ENCODE measurements at places on chromosomes 4 and X.

DNA sequence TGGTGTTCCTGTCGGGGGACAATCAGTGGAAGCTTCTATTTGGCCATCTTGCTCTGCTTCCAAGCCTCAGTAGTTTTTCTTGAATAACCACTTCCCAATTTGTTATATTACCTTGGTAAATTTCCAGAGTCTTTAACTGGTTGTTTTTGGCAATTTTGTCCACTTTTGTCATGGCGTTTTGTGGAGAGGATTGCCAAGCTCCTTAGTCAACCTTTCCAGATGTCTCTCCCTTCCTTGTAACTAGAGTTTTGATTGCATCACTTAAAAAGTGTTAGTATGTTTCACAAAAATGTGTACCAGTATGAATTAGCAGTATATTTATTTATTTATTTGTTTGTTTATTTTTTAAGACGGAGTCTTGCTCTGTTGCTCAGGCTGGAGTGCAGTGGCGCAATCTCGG lies 15.8 kb upstream of the UXT start:
- no peak for DNase-seq

DNA sequence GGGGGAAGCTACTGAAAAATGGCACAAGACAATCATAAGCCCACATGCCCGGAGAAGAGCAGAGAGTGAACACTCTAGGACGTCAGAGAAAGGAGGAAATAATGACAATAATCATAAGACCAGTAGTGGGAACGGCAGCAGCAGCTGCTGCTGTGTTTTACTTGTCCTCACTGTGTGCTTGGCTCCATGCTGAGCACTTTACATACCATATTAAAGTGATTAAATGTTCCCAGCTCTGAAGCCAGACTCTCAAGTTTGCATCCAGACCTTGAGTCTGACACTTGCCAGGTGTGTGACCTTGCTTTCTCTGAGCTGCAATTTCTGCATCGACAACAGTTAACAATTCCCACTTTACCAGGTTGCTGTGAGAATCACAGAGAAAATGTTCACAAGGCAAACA lies 255.4 kb downstream of the SPANXN1 start:
- DNase-seq: no peak

DNA sequence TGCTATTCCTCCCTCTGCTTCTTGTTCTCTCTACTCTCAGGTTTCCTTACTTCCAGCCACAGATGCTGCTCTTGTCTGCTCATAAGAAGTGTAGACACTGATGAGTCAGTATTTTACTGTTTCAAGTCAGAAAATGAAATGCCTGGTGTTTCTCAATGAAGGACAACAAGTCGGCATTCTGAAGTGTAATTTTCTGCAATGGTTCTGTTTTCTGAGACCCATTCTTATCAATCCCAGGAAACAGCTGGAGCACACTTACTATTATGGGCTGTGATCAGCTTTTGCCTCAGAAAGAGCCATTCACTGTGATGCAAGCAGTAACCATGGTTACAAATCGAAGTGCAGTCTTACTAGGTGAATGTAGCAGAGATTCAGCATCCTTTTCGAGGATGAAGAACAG lies 42.0 kb downstream of the SLC4A4 start:
- no peak for DNase-seq

DNA sequence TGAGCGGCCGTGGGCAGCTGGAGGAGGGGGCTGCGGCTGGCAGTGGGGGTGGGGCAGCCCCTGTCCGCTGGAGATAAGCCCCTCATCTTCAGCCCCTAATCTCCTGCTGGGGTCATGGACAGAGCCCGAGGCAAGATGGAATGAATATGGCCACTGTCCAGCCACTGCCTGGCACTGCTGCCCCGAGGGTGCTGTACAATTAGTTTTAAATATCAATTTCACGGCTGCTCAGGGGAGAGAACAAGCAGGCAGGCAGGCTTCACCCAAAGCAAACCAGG lies 64.1 kb upstream of the NKX1-1 start:
- DNase-seq: no peak

DNA sequence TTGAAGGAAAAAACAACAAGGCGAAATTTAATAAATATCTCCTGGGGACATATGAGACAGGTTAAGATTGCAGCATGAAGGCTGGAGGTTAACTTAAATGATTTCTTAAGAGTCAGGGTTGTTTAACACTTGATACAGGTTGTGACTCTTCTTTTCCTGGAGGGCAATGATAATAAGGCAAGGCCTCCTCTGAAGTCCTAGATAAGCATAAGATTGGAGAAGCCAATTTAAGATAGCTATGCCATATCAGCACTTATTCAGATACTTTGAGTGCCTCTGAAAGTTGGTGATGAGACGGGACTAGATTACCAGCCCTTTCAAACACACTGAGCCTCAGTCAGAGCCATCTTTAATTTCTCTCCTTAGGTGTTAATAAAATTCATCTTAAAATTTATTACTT lies 350.8 kb downstream of the FBXO8 start:
- no peak for DNase-seq

DNA sequence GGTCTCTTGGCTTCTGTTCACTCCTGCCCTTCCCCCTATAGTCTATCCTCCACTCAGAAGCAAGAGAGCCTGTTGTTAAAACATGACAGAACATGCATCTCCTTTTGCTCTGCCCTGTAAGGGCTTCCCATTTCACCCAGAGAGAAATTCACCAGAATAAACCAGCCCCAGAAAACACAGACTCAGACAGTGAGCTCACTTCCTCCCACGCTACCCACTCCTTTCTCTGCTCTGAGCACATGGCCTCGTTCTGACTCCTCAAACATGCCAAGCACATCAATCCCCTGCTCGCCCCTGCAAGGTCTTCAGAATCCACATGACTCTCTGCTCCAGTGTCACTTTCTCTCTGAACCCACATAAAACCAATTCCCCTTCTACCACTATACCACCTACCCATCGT lies 50.4 kb downstream of the MID1 start:
- DNase-seq: no peak

- no peak for DNase-seq
Measured at GRCh38 chr4:164614999-164615398, 138.9 kb upstream of the SMIM31 start.

DNA sequence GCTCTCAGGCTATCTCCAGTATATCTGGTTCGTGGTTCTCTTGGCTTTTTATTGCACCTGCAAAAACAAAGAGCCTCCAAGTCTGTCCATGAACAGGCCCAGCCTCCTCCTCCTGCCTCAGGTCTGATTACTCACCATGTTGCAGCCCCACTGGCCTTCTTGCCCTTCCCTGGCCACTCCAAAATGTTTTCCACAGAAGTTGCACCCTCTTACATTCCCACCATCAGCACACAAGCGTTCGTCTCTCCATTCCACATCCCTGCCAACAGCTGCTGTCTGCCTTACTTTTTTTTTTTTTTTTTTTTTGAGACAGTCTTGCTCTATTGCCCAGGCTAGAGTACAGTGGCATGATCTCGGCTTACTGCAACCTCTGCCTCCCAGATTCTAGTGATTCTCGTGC lies 86.7 kb downstream of the RFC1 start:
- DNase-seq: no peak

- no peak for DNase-seq
Measured at GRCh38 chr4:116603096-116603495, 482.3 kb downstream of the TRAM1L1 start.

DNA sequence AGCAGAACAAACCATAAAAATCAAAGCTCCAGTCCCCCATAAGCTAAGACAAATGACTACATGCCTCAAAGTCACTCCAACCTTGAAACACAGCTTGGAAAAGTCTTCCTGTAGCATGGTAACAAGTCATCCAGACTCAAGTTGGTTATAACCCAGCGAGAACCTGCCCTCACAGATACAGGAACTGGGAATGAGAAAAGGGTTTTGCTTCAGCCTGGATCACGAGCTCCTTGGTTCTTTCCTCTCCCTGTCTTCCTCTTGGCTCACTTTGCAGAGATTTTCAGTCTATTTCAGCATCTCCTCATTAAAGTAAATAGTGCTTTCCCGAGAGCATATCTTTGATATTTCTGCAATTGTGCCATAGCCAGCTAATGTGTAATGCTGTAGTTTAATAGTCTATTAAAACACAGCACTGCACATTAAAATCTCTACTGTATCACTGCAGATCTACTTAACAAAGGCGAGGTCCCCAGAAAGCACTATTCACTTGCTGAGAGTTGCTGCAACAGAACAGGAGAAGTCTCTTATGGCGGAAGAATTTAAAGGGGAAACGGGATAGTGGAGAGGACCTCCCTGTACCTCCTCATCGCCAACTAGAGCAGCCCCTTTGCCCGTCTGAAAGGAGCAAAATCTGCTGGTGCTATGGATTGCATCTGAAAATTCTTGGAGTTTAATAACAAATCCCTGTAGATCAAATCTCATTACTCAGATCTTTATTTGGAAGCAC lies 249.3 kb upstream of the GATB start:
- no peak for DNase-seq

DNA sequence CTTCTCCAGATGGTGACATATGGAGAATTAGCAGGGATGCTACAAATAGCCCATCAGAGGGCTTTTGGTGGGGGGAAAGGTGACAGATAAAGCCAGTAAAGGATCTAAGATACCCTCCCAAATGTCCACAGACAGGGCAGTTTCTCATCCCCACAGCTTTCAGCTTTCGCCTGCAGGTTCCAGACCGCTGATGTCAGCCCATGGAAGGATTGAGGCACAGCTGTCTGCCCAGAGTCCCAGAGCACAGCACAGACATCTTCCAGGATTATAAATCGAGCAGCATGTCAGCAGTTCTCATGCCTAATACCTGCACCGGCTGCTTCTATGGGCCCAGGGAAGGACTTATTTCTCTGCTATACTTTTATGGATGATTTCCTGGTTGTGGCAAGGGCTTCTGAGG lies 96.7 kb upstream of the MXRA5 start:
- no peak for DNase-seq

DNA sequence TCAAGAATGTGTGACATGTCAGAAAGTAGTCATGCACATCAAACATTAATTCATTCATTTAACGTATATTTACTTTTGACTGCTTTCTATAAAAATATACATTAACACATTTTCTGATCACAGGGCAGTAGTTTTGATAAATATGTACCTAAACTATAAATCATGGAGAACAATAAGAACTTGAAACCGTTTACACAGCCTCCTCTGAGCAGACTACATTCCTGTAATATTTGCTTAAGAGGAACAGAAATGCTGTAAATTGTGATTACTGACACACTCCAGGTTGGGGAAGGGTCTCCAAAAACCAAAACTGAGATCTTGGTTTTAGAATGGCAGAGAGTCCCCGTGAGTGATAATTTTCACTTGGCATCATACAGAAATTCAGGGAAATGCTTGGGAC lies 120.7 kb upstream of the PPARGC1A start:
- DNase-seq: no peak

- DNase-seq: no peak
Measured at GRCh38 chrX:143287236-143287635, 230.0 kb downstream of the SPANXN3 start.

DNA sequence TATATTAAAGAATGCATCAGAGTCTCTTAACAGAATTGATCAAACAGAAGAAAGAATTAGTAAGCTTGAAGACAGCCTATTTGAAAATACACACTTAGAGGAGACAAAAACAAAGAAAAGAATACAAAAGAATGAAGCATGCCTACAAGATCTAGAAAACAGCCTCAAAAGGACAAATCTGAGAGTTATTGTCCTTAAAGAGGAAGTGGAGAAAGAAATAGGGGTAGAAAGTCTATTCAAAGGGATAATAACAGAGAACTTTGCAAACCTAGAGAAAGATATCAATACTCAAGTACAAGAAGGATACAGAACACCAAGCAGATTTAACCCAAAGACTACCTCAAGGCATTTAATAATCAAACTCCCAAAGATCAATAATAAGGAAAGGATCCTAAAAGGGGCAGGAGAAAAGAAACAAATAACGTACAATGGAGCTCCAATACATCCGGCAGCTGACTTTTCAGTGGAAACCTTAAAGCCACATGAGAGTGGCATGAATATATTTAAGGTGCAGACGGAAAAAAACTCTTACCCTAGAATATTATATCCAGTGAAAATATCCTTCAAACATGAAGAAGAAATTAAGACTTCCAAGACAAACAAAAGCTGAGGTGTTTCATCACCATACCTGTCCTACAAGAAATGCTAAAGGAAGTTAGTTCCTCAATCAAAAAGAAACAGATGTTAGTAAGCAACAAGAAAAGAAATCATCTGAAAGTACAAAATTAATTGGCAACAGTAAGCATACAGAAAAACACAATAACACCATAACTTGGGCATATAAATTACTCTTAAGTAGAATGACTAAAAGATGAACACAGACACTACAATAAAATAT lies 36.1 kb downstream of the LRBA start:
- DNase-seq: no peak

DNA sequence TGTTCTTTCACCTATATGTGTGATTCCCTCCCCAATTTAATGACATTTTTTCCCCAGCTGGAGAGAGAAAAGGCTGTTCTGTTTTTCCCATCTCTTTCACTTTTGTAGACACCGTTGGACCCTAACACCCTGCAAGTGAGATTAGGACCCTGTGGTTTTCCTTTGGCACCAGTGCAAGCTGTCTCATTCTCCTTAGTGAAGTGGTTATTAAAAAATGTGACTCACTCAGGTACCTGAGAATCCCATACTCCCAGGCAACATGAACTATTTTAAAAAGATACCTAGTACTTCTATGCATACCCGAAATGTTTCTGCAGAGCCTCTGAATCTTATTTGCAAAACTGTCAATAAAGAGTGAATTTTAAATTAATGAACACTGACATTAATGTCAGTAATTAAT lies 175.7 kb upstream of the TBC1D9 start:
- DNase-seq: no peak

DNA sequence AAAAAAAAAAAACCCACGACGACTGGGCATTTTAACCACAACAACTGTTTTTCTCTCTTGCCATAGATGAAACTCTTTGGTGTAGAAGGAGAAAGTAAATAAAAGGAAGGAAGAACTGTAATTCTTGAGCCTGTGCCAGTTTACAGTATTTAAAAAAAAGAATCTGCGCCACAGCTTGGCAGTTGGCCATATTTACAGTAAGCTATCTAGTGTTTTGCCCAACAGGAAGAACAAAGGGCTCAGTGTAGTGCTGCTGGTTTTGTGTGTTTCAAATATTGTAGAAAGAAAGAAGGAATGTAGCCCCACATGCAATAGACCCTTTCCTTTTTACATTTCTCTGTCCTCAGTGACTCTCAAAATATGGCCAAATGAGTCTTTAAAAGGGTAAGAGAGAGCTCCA lies 66.1 kb downstream of the NR3C2 start:
- no peak for DNase-seq

DNA sequence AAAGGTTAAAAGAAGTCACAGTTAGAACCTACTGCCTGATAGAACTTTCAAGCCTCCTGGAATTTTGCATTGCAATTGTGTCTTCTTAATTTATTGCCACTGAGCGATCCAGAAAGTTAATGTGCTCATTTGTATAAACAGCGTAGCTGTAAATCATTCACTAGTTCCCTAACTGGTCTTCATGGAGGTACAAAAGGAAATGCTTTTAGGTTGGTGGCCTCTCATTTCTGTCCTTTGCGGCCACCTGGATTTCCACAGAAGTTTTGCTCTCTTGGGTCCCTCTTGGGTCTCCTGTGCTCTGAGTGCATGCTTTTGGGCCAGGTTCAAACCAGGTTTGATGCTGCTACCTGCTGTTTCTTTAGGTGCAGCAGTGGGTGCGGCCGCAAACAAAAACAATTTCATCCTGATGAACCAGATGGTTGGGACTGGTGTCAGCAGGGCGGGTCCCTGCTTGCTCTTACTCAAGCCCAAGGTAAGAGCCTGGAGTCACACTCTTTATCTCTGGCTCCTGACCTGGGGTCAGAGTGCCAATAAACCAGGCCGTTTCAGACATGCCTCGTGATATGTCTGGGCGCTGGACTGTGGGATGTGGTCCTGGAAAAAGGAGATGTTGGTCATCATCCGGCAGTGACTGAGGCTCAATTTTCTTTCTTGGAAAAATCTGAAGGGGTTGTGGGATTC lies 270.1 kb downstream of the PTTG2 start:
- DNase-seq: no peak
